Nucleus accumbens (tissue), 56 donors: ENCODE measurements at places on chromosomes 4 and X.

GRCh38 chr4:183329954-183330742 is 7.9 kb upstream of the CLDN24 start:
- DNase-seq, result no peak

- DNase-seq, result no peak
Observed at GRCh38 chr4:126777649-126778048, 855.1 kb upstream of the INTU start.

DNA sequence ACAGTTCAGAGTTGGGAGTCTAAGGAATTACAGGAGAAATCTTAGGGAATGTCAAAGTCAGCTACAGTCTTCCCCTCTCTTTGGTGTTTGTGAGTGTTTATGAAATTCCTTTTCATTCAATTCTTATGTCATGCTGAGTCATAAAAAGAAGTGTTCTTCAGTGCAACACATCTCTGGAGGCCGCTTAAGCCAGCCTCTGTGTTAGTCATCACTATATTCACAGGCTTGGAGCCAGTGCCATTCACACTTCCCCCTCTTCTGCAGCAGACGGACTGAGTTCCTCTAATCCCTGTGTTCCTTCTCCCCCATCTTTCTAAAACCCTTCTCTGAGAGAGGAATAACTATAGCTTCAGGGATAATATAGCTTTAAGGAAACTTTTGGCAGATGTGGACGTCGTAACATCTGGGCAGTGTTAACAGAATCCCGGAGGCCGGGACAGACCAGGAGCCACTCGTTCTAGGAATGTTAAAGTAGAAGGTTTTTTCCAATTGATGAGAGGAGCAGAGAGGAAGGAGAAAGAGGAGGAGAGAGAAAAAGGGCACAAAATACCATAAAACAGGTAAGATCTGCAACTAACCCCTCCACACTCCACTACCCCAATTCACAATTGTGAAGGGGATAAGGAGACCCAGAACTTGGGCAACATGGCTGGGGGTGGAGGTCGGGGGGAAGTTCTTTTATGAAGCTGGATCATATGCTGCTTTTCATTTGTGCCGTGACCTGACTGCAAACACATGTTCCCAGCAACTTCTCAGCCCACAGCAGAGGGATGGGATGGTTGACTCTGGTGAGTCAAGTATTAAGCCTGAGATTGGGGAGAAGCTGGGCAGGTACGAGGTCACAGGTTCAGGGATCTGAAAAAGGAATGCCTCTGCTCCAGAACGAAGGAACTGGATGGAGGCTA is at the start of gene SRPX2:
Gene SRPX2 (plus strand): TSS at position 244 of the 905 bp plus-strand sequence. CDS start 2,124 bp downstream, outside the sequence.
- no peak for DNase-seq

DNA sequence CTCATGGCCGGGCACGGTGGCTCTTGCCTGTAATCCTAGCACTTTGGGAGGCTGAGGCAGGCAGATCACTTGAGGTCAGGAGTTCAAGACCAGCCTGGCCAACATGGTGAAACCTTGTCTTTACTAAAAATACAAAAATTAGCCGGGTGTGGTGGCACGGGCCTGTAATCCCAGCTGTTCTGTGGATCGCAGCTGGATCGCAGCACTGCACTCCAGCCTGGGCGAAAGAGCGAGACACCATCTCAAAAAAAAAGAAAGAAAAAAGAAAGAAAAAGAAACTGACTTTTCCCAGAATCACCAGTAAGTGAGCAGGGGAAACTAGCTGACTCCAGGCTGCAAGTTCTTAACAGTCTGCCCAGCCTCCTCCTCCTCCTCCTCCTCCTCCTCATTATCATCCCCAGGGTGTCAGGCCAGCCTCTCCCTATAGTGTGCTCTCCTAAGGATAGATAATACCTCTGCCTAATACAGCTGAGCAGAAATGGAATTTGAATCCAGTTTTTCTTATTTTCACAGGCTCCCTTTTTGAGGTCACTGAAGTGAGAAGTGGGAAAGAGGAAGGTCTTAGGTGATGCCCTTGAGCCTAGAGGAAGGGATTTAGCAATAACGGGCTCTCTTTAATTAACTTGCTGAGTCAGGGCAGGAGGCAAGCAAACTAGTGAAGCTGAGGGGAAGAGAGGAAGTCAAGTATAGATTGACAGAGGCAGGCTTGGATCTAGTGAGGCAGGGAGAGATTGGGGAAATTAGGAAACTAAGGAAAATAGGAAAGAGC is 11.8 kb upstream of the ELF2 start:
- no peak for DNase-seq

DNA sequence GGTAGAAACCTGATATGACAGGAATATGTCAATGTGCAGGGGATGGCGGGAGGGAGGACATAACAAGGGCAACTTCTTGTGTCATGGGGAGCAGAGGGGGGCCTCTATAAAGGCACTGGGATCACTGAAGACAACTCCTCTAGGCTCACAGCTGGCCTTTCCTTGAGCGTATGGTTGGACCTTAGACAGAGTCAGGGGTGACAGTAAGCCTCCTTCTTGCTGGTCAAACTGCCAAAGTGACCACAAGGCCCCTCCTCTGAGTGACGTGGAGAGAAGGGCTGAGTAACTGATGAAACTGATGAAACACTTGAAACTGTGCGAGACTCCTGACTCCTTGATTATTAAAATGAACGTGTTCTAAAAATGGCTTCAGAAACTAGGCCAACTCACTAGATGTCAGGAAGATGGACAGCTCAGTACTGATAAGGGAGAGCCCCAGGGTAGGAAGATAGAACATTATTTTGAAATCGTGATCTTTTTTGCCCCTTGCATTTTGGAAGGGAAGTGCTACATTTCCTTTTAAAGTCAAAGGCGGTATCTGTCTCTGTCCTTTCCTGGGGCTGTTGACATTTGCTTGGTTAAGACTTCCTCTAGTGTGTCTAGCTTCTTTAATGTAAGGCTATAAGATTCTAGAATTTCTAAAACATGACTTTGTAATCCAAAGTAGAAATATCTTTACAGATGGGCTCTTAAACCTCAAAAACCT is 1.6 kb downstream of the RAB33A start:
- DNase-seq, result peak; percentile 34

- DNase-seq, result no peak
Observed at GRCh38 chrX:11381464-11381863, 88.3 kb downstream of the AMELX start.

DNA sequence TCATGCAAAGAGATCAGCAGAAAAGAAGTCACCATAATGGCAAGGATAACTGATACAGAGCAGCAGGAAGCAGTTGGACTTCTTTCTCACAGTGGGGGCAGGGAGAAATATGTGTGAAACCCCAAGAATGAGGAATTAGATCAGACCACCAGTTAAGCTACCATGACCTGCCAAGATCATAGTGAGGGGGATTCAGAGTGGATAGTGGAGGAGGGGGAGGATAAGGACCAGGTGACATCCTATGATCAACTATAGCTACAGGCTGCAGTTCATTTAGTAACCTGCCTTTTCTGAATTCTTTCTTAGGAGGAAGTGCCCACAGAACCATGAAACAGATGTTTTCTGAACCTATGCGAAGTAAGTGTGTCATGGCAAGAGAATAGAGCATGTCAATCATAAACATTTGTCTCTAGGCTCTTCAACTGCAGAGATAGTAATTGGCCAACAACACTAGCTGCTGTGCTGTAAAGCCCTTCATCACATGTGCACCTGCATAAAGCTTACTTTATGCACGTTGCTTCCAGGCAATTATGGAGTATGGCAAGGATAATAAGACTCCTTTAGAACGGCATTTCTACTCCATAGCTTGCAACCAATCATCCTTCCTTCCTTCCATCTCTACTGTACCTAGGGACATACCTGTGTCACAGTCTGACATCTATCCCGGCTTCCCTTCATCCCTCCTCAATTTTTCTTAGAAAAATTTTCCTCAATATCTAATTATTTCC is 329.7 kb downstream of the EPHA5 start:
- DNase-seq, result no peak

- no peak for DNase-seq
Observed at GRCh38 chr4:86481440-86481839, 112.7 kb upstream of the PTPN13 start.

GRCh38 chr4:26589705-26590104 is 5.8 kb downstream of the TBC1D19 start:
- DNase-seq, result no peak

DNA sequence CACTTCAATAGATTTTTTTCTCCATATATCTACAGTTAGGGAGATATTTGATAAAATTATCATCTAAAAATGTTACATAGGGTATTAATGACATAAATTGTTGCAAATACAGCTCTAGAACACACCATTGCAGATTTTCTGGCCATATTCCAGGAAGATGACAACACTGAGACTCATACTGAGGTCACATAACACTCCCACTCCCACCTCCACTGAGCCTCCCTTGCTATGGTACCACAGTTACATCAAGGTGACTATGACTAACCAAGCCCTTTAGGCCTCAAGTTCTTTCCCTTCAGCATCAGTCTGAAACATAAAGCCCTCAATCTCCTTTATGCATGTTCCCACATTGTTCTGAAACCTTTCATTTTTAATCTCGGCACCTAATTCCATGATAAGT is 932.0 kb upstream of the IGFBP7 start:
- DNase-seq, result no peak

GRCh38 chr4:140046016-140046415 is 108.0 kb downstream of the MAML3 start:
- no peak for DNase-seq

DNA sequence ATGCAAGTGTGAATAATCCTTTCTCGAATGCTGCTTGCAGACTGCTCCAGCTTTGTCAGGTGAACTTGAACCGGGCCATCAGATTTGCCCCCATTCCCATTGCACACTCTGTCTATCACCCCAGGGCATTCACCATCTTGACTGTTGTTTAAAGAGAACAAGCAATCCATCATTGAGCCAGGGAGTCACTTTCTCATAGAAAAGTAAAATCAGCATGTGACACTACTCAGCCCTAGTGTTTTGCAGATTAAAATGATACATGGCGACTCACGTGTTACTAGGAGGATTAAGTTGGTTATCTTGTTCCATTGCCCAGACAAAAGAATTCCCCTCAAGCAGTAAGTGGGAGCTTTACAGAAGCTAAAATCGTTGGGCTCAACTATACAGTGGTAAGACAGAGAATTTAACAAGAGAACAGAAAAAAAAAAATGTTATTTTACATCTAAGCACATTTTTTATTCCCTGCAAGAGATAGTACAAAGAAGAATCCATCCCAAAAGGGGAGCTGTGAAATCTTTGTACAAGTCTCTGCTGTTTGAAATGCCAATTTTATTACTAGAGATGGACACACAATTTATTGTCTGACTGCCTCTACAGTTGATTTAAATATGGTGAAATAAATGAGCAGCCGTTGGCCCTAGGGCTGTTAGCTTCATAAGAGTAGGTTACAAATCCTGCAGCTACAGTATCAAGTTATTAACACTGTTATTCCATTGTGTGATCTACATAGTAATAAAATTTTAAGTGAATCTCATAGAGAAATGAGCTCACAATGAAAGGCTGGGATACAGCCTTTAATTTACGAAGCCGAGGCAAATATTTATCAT is 67.5 kb downstream of the NEUROG2 start:
- DNase-seq, result no peak

GRCh38 chrX:54530357-54530900 is 410 bp downstream of the GNL3L start:
- no peak for DNase-seq

DNA sequence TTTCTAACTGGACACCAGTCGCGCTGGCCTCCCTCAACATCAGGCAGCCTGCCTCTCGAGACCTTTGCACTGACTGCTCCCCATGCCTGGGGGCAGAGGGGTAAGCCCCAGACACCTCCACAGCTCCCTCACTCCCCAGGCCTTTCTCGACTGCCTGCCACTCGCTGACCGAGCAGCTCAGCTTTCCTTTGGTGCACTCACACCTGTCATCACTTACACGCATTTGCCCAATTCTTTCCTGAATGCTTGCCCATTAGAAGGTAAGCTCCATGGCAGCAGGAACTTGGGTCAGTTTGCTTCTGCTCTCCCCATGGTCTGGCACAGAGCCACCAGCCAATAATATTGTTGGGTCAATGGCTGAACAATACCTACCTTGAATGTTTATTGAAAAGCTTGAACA is 32.2 kb upstream of the PROM1 start:
- no peak for DNase-seq

- DNase-seq, result no peak
Observed at GRCh38 chr4:125681240-125681639, 366.5 kb downstream of the FAT4 start.

- no peak for DNase-seq
Observed at GRCh38 chr4:8040607-8041006, 100.9 kb upstream of the AFAP1 start.

DNA sequence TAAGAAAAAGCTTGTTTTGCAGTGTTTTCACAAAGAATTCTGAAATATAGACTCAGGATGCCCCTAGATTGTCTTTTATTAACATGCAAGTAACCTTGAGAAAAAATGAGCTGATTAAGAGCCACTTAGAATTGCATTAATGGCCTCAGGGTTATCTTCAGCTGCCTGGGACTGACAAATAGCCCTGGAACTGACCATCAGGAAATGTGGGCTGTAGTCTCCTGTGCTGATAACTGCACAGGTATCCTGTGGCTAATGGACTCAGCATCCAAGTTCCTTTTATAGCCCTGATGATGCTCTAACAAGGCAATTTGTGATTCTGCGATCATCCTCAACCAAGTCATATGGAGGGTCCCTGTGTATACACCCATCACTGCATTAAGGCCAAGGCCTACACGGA is 17.0 kb downstream of the CA5B start:
- no peak for DNase-seq

DNA sequence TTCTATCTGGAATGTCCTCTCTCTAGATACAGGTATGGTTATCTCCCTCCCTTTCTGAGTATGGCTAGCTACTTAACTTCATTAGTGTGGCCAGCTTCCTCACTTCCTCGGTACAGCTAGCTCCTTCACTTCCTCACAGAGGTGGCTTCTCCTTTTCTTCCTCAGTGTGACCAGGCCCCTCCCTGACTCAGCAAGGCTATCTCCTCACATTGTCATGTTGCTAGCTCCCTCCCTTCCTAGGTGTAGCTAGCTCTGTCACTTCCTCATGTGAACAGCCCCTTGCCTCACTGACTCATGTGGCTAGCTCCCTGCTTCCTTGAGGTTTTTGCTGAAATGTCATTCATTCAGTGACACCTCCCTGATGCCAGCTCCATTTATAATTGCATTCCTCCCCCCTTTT is 67.3 kb upstream of the DDIT4L start:
- no peak for DNase-seq

GRCh38 chr4:92235731-92236130 is 68.0 kb upstream of the GRID2 start:
- DNase-seq, result no peak

DNA sequence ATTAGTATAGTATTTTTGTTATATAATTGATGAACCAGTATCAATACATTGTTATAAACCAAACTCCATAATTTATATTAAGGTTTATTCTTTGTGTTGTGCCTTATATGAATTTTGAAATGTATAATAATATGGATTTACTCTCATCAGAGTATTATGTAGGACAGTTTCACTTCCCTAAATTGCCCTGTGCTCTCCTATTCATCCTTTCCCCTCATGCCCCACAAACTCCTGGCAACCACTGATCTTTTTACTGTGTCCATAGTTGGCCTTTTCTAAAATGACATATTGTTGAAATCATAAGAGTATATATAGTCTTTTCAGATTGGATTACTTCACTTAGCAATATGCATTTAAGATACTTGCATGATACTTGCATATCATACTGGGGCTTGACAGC is 958.1 kb upstream of the GRID2 start:
- no peak for DNase-seq
